ENCODE measurements at places on chromosomes 7 and 10.

DNA sequence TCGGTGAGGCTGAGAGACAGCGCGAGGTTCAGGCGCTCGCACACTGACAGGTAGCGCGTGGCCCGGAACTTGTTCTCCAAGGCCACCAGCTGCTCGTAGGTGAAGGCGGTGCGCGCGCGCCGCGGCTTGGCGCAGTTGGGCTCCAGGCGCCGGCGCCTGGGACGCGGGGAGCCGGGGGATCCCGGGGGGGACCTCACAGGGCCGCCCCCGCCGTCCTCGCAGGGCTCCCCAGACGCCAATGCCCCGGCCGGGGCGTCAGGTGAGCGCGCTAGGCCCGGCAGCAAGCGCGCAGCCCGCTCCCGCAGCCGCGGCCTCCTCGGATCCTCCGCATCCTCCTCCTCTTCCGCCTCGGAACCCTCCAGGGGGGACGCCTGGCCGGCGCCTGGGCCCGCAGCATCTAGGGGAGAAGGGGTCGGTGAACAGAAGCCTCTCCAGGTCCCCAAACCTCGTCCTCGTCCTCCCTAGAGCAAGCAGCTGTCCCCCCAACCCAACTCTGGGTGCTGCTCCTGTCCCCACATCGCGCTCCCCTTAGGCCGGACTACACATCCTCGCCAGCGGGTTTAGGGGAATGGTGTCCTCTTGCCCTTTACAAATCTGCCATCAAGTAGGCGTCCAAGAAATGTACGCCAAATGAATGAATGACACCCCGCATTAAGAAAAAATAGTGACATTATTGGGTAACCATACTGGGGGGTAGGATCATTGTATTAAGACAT lies 1.9 kb downstream of the NKX1-2 start:
- no peak for DNase-seq

- no peak for DNase-seq
These were observed 256.9 kb downstream of the ELMO1 start for GRCh38 chr7:37191797-37192196.

DNA sequence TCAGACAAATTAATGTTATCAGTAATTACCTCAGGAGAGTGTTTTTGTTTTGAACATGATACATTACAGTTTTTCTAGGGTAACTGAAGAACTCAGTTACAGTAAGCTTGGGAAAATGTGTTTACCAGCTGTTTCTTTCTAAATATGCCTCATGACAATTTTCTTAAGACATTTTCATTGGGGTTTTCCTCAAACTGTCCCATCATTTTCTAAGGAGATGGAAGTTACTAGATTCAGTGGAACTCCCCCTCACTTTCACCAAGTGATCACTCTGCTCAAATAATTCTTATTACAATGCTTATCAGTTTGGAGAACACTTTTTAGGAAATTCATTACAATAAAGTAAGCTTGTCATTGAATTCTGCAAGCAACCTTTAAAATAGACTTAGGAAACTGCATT lies 6.4 kb upstream of the SPAG6 start:
- no peak for DNase-seq

DNA sequence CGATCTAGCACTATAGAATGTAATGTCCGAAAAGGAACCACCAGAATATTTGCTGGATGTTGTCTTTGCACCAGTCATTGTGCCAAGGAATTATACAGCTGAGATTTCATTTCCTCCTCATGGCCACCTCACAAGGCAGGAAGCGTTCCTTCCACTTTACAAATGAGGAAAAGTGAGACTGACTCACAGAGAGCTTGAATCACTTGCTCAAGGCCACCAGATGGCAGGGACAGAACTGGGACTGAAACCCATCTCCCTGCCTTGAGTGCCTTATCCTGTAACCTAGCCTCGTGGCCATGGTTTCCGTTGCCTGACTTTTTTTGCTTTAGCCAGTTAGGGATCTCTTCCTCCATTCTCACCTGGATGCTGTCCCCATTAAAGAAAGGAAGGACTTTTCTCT lies 44.7 kb upstream of the PDZD8 start:
- DNase-seq: no peak

DNA sequence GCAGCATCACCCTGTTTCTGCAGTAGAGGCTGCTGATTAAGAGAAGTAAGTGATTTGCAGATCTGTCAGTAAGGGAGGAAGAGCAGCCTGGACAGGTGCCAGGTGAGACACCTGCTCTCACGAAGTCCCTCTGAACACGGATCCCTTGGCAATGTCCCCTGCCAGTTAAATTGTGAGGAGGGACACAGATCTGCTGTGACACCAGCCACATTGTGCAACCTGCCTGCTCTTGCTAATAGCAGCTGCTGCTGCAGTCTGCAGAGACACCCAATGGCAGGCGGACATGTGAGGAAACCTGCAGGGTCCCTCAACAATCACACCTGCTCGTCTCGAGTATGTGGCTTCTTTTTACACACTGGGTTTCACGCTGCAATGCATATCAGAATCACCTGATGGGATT lies 31.9 kb downstream of the ANXA11 start:
- DNase-seq: no peak

DNA sequence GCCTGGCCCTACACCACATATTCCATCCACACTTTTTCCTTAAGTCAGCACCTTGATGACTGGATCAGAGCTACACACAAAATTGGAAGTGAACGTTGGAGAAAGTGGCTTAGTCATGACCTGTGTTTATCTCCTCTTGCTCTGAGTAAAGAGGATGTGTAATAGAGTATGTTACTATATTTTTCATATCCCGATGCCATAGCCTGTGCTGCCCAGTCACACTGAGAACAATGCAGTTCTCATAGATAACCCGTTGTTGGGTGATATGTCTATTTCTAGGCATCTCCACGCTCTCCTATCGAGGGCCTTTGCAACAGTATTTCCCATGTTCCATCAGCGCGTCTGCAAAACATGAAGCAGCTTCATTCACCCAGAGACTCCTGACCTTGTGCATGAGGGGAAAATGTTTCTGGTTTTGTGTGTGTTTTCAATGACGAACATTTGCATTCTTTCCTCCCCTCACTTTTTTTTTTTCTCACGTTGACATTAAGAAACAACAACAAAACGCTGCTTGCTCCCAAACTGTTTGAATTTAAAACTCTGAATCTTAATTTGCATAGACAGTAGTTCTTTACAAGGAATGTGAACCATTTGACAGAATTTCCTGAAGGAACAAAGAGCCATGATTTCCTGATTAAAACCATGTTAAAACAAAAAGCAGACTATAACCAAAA lies 43.4 kb downstream of the GRK5 start:
- DNase-seq: no peak

GRCh38 chr7:150515248-150516147 lies 826 bp downstream of the GIMAP7 start:
- DNase-seq: no peak

DNA sequence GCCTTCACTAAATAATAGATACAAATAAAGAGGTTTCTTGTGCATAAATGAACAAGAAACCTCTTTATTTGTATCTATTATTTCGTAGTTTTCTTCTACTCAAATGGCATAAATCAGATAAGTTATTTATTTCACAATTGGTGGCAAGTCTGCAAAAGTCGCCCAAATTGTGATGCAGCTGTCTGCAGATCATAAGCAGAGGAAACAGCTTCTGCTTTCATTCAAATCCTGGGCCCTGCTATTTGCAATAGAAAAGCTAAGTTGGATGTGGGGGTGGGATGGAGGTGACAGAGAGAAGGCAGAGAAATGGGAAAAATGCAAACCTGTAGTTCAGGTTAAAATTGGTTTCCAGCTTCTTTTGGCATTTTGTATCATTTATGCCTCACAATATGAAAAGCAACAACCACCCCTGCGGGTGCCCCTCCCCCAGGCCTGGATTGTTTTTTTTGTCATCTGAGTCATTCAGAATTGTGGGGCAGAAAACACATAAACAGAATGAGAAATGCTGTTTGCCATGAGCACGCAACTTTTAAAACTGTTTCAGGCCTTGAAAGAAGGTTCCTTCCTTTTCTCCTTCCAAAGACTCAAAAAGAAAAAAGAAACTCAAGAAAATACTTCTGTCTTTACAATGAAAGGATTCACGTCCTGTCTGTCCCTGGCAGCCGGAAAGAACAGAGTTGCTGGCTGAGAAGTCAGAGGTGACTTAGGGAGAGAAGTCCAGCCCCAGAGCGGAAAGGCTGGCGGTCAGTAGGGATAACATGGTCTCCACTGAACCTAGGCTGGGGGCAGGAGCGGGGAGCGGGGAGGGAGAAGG lies 132.9 kb downstream of the BAMBI start:
- no peak for DNase-seq

GRCh38 chr7:30705008-30705407 lies 22.8 kb upstream of the CRHR2 start:
- no peak for DNase-seq

GRCh38 chr10:17655009-17655408 lies 11.1 kb downstream of the STAM start:
- no peak for DNase-seq

DNA sequence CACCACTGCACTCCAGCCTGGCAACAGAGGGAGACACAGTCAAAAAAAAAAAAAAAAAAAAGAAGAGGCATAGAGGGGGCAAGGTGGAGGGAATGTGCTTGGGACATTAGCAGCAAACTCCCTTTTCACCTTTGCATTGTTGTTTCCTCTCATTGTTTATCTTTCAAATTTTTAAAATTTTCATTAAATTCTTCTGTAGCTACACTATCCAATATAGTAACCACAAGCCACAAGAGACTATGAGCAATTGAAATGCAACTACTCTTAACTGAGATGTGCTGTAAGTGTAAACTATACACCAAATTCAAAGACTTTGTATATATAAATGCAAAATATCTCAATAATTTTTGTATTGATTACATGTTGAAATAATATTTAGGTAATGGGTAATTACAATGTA lies 43.4 kb downstream of the EBLN1 start:
- DNase-seq: no peak

- DNase-seq: no peak
These were observed 11.8 kb upstream of the SLC13A1 start for GRCh38 chr7:123211545-123211944.

DNA sequence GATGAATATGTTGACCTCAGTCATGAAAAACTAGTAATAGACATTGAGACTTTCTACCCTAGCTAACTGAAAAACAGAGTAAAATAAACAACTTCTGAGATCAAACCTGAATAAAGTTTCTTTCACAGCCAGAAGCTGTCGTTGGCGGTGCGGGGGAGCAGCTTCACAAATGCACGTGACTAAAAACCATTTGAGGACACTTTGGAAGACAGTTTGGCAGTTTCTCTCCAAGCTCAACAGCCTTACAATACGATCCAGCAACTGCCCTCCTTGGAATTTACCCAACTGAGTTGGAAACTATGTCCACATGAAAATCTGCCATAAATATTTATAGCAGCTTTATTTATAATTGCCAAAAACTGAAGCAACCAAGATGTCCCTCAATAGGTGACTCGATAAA lies 63.1 kb downstream of the CYTH3 start:
- no peak for DNase-seq

GRCh38 chr7:68321776-68322496 lies 1276.3 kb upstream of the AUTS2 start:
- DNase-seq: no peak

GRCh38 chr10:88041243-88042159 lies 178.1 kb downstream of the PTEN start:
- DNase-seq: no peak

DNA sequence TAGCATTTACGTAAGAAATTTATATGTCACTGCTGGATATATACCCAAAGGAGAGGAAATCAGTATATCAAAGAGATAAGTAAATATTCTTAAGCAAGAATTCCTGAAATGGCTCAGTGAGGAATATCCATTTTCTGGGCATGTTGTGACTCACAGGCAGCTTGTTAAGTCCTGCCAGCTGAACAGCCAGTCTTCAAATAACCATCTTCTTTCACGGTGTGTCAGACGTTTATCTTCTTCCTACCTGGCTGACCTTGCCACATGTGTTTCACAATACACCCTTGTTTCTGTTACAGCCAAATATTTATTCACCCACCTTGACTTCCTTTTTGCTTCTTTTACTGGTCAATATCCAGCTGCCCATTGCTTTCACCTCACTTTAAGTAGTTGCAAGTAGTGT lies 648.1 kb downstream of the ANKRD7 start:
- DNase-seq: no peak

DNA sequence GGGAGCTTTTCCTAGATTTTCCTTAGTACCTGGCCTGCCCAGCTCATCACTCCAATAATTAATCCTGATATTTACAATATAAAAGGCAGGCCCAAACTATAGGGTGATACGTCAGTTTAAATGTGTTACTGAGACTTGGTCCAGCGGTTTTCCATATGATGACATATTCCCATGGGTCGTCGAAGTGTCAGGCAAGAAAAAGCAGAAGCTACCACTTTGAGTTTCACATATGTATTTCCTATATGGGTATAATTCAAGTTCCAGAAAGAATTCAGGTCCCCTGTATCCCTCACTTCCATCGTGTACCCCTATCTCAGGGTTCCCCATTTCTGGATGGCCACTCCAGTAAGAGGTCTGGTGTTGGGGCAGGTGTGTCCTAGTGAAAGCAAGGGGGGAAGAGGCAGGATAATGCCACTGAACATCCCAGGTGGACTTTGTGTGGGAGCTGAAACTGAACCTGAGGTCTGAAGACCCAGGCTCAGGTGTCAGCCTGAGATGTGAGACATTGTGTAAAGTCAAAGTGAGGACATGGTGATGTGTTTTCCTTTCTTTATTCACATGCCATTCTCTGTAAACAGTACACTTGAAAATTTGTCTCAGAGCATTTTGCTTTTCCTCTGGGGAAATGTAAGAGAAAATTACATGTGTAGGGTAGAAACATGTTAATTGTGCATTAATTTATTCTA lies 167.8 kb downstream of the PLXDC2 start:
- DNase-seq: no peak

DNA sequence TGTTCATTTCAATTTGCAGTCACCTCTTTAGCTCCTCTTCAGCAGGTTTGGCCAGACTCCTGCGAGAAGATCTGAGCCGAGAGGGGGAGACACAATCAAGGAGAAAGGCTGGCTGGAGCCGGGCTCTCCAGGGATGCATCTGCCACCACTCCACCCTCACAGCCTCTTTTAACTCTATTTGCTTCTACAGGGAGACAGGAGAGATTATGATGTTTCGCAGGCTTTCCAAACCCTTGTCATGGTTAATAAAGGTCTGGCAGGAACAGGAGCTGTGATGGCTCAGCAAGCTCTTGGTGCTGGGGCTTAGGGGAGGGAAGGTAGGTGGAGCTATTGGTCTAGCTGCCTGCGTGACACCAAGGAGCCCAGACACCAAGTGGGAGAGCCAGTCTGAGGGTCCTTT lies 448.1 kb upstream of the PODXL start:
- no peak for DNase-seq

GRCh38 chr7:24464861-24465260 lies 108.4 kb upstream of the PALS2 start:
- DNase-seq: no peak

DNA sequence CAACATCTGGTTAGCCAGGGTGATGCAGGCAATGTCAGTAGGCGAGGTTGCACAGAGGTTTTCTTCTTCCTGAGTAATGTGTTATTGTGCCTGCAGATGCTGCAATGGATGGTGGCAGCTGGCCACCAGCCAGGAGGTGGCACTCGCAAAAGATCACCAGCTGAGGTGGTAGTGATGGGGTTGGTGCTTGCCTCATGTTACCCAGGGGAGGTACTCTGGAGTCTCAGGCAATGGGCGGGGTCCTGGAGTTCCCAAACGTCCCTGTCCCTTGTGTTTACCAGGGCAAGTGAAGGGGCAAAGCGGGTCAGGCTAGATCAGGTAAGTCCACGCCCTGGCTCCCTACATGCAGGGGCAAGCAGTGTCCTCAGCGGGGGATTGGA lies 21.1 kb downstream of the CLRN3 start:
- no peak for DNase-seq

- no peak for DNase-seq
These were observed 9.7 kb upstream of the FHIP2A start for GRCh38 chr10:114811862-114812261.

- DNase-seq: no peak
These were observed 228.3 kb downstream of the CALN1 start for GRCh38 chr7:72183835-72184234.

GRCh38 chr10:70659306-70659705 lies 13.0 kb upstream of the ADAMTS14 start:
- DNase-seq: no peak

Measured in CD4-positive, alpha-beta T cell treated with Interleukin-15 for 1 hour (primary cell).